ENCODE measurements at places on chromosomes 12 and 14.

DNA sequence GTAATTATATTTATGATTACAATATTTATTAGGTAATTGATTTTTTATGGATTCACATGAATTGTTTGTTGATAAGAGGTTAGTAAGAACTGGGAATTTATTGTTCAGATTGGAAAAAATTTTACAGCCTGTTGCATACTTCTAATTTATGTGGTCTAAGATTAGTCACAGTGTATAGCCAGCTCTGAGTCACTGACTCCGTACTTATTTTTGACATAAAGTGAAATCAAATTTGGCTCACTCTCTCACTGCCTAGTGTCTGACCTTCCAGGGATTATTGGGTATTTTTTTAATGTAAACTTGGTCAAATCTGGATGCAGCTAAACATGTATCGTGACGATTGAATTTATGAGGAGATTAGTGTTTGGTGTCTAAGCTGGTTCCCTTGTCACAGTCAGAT lies 109.3 kb downstream of the PTPRQ start:
- no peak for DNase-seq

GRCh38 chr12:7868391-7868790 lies 4.3 kb downstream of the SLC2A14 start:
- DNase-seq = no peak

DNA sequence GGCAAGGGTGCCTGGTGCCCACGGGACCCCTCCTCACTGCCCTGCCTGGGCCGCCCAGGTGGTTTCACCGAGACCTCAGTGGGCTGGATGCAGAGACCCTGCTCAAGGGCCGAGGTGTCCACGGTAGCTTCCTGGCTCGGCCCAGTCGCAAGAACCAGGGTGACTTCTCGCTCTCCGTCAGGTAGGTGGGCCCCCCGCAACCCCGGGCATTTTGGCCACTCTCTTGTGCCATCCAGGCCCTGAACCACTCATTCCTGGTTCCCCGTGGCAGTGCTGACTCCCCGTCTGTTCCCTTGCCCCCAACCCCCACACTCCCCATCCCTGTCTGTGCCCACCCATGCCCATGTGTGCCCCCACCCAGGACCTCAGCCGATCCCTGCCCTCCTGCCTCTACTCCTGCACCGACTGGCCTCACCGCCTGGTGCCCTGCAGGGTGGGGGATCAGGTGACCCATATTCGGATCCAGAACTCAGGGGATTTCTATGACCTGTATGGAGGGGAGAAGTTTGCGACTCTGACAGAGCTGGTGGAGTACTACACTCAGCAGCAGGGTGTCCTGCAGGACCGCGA lies 480 bp downstream of the PTPN6 start:
- DNase-seq = no peak

- no peak for DNase-seq
Observed at GRCh38 chr14:45641541-45641940, 388.5 kb upstream of the MIS18BP1 start.

DNA sequence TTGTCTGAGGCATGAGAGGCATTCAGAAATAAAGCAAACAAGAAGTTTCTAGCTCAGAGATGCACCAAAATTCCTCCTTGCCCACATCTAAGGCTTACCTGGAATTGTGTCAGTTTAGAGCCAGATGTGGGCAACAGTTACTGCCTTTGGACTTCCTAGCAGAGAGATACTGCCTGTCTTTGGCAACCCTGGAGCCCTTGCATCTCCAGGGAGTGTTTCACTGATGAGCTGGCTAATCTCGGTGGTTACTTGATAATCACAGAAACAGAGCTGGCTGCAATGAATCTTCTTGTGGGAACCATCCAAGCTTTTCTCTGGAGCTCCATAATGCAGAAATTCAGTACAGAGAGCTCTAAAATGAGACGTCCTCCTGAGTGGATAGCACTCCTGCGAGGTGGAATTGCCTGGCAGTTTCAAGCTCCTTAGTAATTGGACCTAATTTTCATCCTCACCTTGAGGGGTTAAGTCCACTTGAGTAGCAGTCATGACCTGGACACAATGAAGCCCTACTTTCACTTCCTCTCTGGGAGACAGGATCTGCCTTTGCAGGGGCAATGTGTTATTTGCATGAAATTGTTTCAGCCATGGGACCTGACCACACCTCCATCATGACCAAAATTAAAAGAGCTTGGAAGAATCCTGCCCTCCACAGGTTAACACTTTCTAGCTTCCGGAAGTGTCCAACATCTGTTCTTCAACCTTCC lies 108.8 kb upstream of the ARHGAP5 start:
- DNase-seq = no peak

- DNase-seq = no peak
Observed at GRCh38 chr14:92880351-92880750, 42.6 kb upstream of the CHGA start.

DNA sequence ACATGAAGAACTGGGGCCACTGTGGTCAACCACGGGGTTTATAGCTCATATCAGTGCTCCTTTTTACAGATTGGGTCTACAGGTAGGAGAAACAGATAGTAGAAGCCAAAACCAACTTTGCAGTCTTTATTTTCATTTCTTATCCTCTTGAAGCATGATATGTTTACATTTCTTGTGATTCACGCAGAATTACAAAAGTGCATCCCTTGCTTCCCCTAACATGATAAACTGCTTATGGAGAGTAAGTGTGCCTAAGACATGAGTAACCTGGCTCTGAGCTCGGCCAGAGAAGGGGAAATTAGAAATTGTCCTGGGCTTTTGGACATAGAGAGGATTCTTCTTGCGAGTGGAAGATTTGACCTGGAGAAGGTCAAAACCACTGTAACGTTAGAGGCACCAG lies 18.4 kb downstream of the PWP1 start:
- DNase-seq = no peak

DNA sequence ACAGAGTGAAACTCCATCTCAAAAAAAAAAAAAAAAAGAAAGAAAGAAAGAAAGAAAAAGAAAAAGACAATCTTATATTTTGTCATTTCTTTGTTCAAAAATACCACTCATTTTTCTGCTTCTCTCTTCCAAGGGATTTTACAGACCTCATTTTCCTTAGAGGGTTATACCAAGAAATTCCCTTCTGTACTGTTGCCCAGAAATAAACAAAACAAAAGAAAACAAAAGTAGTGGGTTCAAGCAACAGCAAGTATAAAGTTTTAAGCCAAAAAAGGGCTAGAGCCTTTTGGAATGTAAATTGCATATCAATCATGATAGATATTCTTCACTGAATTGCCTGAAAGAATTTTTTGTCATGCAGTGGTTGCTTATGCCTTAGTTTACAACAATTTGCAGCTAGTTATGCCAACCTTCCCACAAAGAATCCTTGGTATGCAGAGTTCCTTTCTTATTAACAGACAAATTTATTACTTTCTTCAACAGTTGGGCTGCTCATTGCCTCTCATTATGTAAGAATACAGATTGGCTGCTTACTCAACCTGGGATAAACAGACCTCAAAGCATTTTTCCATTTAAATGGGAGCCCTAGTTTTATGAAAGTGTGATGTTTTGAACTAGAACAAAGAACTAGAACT lies 129.1 kb upstream of the PPFIA2 start:
- no peak for DNase-seq

DNA sequence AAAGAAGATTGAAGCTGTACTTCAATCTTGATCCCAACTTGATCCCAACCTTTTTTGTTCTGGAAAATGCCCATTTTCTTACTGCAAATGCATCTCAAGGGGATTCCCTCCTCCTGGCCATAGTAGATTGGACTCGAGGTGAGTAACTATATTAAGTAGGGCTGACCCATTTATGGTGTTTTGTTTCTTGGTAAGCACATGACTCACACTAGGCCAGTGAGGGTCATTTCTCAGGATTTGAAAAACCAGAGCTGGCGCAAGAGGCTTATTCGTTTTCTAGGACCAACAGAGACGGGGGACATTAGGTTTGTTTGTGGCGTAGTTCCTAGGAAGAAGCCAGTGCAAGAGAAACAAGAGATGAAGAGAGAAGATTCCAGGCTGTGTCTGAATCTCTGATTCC lies 51.4 kb downstream of the MRPL42 start:
- no peak for DNase-seq

DNA sequence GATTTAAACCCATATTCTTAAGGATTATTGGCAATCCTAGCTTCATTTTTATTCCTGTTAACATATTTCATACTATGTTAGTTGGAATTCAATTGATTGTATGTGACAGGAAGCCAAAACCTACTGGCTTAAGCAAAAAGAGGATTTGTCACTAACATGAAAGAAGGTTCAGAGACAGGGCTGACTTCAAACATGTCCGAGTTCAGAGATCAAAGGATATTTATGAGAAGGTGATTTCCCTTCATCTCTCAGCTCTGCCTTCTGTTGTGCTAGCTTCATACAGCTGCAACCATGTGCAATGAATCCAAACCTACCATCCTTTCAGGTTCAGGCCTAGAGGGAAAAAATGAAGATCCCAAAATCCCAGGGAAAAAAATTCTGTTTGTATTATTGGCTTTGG lies 349.7 kb downstream of the ATP23 start:
- no peak for DNase-seq

DNA sequence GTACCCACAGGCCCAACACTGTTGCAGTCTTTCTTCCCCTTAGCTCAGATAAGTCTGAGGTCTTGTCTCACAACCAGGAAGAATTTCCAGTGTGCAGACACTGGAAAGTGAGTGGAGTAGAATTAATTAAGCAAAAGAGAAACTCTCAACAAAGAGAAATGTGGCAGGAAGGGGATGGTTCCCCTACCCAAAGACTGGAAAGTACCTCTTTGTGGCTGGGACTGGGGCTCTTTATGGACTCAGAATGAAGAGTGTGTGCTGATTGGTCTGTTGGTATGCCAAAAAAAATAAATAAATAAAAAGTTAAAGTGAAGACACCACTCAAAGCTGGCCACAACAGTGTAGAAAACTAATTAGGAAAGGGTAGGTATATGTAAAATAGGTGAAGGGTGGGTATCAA lies 26.4 kb downstream of the GLIPR1L1 start:
- DNase-seq = no peak

- DNase-seq = no peak
Observed at GRCh38 chr12:101891462-101891971, 14.1 kb downstream of the DRAM1 start.

DNA sequence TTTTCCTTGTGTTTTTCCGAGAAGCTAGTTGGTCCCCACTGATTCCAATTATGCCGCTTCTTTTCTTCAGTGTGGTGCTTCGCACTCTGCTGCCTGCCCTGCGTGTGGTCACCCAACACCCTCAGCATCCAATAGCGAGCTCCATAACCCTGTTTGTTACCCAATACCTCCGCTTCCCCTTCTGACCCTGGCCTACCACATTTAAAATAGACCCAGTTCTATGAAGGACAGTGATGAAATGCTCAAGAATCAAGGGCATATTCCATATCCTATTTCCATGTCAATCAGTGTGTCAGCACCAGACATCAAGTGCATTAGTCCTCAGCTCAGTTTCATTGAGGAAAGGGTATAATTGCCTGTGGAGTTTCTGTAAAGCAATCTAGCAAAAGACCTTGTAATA lies 9.5 kb downstream of the NDRG2 start:
- no peak for DNase-seq

DNA sequence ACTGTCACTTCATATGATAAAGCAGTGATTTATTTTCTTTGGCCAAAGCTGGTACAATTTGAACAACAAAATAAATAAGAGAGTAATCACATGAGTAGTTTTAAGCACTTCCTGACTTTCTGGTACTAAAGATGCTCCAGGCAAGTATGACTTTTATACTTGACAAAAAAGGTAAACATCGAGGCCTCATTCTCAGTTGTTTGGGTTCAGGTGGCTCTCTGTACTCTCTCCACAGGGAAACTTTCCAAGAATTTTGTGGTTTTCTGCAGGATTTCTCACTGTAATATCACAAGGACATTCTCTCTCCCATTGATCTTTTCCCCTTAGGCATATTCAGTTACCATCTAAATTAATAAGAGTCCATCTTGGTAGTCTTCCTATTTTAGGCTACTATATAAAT lies 26.6 kb upstream of the KCNC2 start:
- DNase-seq = no peak

GRCh38 chr14:81474148-81474492 lies 59.5 kb downstream of the SEL1L start:
- DNase-seq = no peak

DNA sequence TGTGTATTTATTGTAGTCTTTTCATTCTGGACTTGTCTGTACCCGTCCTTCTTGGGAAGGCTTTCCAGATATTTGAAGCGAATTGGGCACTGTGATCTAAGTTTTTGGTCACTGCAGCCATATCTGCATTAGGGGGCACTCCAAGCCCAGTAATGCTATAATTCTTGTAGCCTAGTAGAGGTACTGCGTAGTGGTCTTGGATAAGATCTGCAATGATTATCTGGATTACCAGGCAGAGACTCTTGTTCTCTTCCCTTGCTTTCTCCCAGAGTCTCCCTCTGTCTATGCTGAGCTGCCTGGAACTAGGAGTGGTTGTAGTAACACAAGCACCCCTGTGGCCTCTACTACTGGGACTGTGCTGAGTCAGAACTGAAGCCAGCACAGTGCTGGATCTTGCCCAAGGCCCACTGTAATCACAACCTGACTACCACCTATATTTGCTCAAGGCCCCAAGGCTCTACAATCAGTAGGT lies 30.0 kb downstream of the SLC38A2 start:
- DNase-seq = no peak

DNA sequence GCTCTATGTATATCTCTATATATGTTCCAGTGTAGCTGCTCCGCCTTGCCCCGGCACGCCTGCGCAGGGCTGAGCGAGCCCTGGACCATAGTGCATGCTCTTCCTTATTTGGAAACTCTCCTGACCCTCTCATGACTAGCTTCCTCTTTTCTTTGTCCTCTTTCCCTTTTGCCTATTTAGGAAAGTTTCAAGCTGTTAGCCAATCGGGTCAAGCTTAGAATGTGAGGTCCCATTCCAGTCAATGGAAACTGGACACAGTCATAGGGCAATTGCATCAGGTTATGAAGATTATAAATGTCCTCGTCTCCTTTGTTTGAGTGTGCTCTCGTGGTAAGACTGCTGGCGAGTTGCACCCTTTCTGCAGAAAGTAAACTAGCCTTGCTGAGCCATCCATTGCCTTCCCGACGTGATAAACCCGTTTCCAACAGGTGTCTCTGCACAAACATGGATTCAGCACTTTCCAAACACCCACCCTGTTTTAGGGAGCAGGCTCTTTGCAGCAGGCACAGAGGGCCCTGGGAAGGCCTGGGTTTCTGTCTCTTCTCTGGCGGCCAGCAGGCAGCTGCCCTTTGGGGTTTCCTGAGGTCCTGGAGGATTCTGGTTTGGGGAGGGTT lies 30.9 kb downstream of the CCDC92 start:
- no peak for DNase-seq

DNA sequence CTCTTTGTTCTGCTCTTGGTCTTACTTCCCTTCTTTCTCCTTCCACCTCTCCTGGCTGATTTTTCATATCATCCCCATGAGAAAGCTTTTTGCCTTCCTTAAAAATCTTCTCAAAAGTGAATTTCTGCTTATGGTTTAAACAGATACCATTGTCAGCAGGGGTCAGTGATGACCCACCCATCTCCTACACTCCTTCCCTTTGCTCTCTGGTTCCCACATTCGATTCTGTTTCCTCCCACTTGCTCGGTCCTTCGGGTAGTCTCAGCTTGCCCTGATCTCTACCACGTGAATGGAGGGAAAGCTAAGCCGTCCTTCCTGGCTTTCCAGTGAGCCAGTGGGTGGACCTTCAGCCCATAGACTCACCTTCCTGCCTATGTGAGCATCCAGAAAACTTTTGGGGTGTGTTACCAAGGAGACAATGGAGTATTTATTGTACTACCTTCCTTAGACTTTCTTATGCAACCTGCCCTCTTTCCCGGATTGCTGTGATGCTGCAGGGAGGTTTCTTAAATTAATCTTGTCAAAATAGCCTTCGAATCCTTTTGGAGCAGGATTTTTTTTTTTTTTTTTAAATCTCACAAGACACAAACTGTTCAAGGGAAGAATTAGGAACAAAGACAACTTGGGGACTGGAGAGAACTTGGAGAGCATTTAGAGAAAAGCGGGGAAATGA lies 306.3 kb downstream of the CACNA1C start:
- DNase-seq = no peak

GRCh38 chr12:22255097-22255496 lies 79.4 kb downstream of the ST8SIA1 start:
- DNase-seq = no peak
